SK-N-DZ (cell line): ENCODE measurements at places on chromosomes 5 and 9.

- no peak for DNase-seq
These were observed 5.7 kb upstream of the S1PR3 start for GRCh38 chr9:88985616-88986015.

DNA sequence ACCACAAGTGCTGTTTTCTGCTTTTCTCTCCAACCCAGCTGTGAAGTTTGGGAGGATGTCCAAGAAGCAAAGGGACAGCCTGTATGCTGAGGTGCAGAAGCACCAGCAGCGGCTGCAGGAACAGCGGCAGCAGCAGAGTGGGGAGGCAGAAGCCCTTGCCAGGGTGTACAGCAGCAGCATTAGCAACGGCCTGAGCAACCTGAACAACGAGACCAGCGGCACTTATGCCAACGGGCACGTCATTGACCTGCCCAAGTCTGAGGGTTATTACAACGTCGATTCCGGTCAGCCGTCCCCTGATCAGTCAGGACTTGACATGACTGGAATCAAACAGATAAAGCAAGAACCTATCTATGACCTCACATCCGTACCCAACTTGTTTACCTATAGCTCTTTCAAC lies 145.2 kb downstream of the RORB start:
- DNase-seq = no peak

- DNase-seq = no peak
These were observed 7.8 kb upstream of the GADD45G start for GRCh38 chr9:89596937-89597555.

GRCh38 chr9:114369216-114370130 lies 18.3 kb downstream of the AKNA start:
- no peak for DNase-seq

GRCh38 chr5:56154732-56155484 lies 78.2 kb downstream of the ANKRD55 start:
- no peak for DNase-seq

DNA sequence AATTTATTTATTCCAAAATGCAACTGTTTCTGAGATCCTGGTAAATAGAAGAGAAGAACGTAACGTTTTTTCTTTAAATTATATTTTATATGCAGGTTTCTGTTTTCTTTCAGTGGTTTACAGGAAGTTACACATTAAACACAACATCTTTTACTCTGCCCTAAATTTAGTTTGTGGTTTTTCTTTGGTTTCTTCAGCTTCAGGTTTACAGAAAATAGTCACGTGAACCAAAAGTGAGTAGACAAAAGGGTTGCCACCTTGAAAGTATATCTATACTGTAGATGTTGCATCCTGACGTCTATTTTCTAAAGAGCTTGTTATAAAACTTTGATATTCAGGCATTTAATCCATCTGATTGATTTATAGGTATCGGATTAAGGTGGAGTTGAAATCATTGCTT lies 1236.6 kb downstream of the MAT2B start:
- no peak for DNase-seq
